ENCODE measurements at places on chromosomes 1 and 21.
A peak's percentile ranks its signal among the peaks of the same experiment; 100 is the strongest.

GRCh38 chr1:40386359-40386723 is 12.8 kb downstream of the SMAP2 start:
- DNase-seq, result peak; percentile 57

- no peak for DNase-seq
Observed at GRCh38 chr1:203091761-203092330, 6.0 kb upstream of the MYOG start.

GRCh38 chr1:199279872-199280645 is 641.2 kb downstream of the PTPRC start:
- no peak for DNase-seq

DNA sequence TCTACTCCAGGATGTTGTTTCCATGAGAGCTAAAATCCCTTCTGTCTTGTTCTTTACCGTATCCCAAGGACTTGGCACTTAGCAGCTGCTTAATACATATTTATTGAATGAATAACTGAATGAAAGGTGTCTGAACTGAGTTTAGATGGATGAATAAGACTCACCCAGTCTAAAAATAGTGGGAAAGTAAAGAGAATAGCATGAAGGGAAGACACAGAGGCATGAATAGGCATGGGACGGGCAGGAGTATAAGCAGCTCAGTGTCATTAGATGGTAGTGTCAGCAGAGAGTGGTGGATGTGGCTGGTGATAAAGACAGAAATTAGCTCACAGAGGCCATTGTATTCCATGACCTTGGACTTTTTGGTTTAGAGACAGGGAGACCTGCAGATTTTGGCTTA is 9.2 kb downstream of the IL12RB2 start:
- DNase-seq, result no peak

- DNase-seq, result no peak
Observed at GRCh38 chr21:15014221-15014620, 50.6 kb downstream of the NRIP1 start.

GRCh38 chr1:185338719-185339622 is 21.9 kb upstream of the IVNS1ABP start:
- DNase-seq, result no peak

DNA sequence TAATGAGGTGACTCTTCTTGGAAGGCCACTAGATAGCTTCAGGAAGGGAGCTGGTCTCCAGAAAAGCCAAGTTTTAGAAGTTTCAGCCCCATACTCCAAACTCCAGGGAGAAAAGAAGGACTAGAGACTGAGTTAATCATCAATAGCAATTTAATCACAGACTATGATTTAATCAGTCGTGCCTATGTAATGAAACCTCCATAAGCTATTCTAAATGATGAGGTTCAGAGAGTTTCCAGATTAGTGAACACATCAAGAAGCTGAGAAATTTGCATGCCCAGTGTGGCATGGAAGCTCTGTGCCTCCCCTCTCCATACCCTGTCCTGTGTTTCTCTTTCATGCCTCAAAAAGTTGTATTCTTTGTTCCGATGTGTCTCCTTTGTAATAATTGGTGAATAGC is 49.2 kb upstream of the CCDC190 start:
- DNase-seq, result no peak

DNA sequence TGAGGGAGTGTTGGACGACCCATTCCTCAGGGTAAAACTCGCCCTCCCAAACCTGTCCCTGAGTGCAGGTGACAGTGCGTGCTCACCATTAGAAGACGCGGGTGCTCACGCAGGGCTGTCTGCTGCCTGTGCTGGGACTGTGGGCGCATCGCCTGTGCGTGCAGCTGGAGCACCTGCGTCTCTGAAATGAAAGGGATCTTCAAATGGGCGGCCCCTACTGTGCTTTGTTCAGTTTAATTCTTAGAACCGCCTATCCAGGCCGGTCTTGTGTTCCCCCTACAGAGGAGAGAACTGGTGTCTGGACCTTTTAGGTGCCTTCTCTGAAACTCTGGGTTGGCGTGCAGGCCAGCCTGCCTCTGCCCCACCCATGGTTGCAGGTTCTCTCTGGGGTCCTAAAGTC is 125.8 kb downstream of the PCBP3 start:
- no peak for DNase-seq

DNA sequence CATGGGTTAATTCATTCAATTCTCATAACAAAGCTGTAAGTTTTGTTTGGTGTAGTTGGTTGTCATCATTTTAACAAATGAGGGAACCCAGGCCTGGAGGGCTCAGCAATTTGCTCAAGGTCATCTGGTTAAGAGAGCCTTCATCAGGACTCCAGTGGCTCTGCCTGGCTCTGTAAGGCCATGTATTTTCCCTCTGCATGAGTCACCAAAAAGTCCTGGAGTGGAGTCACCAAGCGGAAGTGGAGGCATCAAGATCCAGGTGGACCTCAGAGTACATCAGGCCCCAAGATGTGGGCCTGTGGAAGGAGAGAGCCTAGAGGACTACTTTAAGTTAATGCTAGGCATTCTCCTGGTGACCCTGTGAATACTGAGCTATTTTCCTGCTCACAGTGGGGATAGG is 30.0 kb upstream of the RBM15 start:
- no peak for DNase-seq

DNA sequence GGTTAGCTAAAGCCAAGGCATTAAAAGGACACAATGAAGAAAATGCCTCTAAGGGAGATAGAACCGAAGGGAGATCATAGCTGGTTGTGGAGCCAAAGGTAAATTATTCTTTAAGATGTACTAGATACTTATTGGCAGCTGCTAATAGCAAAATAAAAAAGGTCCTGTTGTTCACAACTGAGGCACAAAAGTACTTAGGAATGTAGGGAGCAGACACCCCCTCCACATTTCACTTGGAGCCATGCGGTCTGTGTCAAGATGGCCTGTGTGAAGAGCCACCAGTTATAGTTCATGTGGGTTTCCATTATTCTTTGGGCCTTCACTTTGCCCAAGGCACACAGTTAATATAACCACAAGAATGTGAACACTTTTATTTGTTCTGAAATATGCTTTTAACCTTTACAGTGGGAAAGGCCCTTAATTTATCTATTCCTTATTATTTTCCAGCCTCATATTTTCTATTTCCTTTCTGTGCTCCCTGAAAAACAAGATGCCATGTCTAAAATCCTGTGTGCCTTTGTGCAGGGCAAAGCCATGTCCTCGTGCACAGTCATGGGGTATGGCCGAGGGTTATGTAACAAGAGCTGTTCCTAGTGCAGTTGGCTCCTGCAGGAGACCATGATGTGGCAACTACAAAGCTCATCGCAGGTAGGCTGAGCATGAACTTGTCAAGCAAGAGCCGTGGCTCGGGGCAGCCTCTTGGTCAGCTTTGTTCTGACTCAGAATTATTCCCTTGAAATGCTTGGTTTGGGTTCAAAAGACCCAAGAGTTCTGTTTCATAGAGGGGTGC is 16.2 kb upstream of the WDR26 start:
- no peak for DNase-seq

- peak; percentile 55 for DNase-seq
Observed at GRCh38 chr1:204102029-204102611, 29.2 kb downstream of the SOX13 start.

DNA sequence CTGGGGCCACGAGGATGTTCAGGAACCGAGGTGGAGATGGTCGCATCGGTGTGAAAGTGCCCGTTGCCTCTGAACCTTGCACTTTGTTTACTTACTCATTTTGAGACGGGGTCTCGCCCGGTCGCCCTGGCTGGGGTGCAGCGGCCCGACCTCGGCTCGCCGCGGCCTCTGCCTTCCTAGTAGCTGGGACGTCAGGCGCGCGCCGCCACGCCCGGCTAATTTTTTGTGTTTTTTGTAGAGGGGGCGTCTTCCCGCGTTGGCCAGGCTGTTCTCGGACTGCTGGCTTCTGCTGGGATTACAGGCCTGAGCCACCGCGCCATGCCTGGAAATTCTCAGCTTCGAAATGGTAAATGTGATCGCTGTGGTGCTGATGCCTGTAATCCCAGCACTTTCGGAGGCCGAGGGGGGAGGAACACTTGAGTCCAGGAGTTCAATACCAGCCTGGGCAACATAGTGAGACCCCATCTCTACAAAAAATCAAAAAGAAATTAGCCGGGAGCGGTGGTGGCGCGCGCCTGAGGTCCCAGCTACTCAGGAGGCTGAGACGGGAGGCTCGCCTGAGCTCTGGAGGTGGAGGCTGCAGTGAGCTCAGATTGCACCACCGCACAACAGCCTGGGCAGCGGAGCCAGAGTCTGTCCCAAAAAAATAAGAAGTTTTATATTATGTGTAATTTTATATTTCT is 684 bp upstream of the MRPL20 start:
- DNase-seq, result peak; percentile 70

DNA sequence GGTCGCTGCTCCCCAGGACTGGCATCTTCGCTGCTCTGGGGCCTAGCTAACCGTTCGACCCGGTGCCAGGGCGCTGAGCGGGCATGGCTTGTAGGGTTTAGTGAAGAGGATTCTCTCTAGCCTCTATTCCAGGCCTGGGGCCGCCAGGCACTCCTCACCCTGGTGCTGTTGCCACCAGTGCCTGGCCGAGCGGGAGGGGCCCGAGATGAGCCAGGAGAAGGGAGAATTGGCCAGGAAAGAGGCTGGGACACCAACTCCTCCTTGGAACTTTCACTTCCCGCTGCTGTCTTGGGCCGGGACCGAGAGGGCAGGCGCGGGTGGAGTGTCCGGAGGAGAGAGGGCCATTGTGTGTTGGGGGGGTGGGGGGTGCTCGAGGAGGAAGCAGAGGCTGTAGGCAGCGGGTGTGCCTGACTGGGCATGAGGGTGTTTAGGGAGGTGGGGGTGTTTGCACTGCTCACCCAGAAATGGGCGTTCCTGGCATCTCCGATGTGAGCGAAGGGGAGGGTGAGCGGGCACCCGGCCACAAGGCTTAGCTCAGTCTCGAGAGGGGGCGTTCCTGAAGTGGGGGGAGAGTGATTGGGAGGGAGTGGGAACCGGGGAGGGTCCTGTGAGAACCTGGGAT is 772 bp downstream of the ADAM15 start:
- DNase-seq, result peak; percentile 50

DNA sequence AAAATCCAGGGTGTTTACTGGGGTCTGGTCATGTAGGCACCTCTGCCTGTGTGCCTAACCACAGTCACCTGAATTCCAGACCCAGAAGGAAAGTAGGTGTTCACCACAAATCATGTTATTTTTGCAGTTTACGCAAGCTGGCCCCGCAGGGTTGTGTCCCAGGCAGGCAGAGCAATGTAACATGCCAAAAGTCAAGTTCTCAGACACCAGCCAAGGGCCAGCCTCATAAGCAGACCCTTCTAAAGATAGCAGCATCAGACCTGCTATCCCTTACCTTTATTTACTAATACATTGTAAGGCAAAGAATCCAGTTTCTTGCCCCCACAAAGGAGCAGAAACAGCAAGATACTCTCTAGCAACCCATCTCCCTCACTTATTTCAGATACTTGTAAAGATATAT is 83.0 kb downstream of the GPR161 start:
- DNase-seq, result no peak

- no peak for DNase-seq
Observed at GRCh38 chr21:17045214-17045853, 467.5 kb upstream of the CXADR start.

- DNase-seq, result no peak
Observed at GRCh38 chr1:91830242-91831131, 55.5 kb downstream of the TGFBR3 start.

GRCh38 chr1:66648901-66649595 is 103.2 kb upstream of the DYNLT5 start:
- no peak for DNase-seq

- DNase-seq, result no peak
Observed at GRCh38 chr1:93807311-93807930, 71.6 kb downstream of the DNTTIP2 start.

GRCh38 chr1:157734321-157734720 is 33.8 kb upstream of the FCRL3 start:
- no peak for DNase-seq

- no peak for DNase-seq
Observed at GRCh38 chr1:26046246-26047095, 553 bp upstream of the SLC30A2 start.

Measured in erythroblast (primary cell).